ENCODE measurements at places on chromosomes 12 and 14. TPM values are rescaled to one million over a fixed set of nuclear protein-coding genes. Genes with fewer than 3 reads are reported as not detected.

DNA sequence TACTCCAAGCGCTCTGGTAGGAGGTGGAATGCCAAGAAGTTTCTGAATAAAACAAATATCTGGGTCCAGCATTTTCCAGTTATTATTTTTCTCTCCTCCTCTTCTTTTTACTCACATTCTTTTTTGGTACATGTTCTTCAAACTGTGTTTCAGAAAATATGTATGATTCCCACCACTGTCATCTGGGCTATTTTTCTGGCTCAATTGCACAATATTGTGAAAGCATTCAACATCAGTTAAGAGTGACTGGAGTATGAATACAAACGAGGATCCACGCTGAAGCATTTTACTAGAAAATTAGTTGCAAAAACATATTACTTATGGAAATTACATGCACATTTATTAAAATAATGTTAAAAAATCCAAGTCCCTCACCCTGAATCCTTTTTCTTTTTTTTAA, 61.5 kb downstream of the KCNMB4 start:
- DNase-seq = no peak

- peak; percentile 45 for DNase-seq
These were observed 357.3 kb upstream of the MIS18BP1 start for GRCh38 chr14:45610318-45610717.

- DNase-seq = no peak
These were observed 2.1 kb downstream of the TSPAN11 start for GRCh38 chr12:30928356-30929244.

DNA sequence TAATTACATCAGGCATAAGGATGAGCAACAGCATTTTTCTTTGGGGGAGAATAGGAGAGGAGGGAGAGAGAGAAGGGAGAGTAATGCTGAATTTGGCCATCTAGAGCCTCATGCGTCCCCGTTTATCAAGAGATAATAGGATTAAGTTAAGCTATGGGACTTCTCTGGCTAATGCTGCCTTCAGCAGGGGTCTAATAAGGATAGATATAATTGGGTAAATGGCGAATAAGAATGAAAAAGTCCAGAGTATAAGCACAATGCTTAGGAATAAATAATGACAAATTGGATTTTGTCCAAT, 470.0 kb downstream of the EGLN3 start:
- DNase-seq = no peak

Gene TAS2R46
- not detected for total RNA-seq

DNA sequence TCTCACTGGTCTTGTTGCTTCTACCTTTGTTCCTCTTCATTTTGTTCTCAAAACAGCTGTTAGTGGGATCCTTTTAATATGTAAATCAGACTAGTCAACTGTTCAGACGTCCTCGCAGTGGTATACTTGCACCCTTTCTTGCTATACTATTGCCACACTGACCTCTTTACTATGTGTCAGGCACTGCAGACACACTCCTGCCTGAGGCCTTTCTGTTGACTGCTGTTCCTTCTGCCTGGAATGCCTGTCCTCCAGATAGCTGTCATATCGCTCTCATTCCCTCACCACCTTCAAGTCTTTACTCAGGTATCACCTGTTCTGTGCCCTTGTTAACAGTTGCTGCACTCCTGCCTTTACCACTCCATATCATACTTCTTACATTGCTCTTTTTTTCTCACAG, 90.0 kb upstream of the TMEM263 start:
- no peak for DNase-seq

GRCh38 chr12:48764521-48764920, 24.4 kb downstream of the ADCY6 start:
- no peak for DNase-seq

DNA sequence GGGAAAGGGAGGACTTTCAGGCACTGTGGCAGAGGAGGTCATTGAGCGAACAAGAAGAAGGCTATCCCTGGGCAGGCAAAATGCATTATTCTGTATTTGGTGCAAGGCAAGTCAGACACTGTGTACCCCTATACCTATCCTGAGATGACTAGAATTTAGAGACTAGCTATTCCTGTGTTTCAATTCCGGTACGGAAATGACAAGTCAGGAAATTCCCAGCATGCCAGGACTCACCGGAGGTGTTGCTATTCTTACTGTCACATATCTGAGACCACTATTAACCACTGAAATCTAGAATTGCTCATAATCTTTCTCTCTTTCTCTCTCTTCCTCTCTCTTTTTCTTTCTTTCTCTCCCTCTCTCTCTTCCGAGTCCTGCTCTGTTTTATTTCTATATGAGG, 297.1 kb downstream of the PDZRN4 start:
- no peak for DNase-seq

DNA sequence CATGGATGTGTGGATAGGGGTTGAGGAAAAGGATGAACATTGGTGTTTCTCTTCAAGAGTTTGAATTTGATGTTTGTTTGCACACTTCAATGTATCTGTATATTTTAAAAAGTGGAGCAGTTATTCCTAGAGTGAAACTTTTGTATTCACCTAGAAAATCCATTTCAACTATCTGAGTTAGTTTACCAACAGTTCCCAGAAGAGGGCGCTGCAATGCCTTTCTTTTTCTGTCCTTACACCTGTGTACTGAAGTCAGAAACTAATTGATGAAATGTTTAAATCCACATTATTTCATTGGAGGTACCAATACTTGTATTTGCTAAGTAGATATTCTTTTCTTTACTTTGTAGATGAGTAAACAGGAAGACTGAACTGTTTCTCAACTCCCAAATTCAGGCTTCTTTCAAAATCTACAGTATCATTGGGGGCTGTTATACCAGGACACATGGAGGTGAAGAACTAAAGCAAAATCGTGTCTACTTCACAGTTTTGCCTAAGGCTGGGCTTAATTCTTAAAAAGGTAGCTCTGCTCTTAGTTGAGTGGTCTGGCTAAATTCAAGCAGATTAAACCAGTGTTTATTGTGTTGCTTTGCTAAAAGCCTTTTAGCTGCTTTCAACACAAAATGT, 26.6 kb upstream of the KLRB1 start:
- peak; percentile 60 for DNase-seq

DNA sequence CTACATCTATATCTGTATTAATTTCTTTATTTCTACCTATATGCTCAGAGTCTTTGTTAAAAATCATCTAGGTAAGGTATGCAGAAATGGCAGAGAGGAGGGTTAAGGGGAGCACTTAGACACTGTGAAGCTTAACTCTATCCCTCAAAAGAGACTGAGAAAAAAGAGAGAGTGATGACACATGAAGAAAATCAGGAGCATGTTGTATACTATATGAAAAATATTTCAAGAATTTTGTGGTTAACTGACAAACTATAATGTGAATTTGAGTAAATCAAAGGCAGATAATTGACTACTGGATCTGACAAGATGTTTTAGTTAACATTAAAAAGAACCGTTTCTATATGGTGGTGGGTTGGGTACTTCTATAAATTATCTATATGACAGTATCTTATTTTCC, 1814.2 kb upstream of the SEL1L start:
- no peak for DNase-seq

Gene PMEL
- total RNA-seq = 0.53 TPM

Gene MANSC4
- total RNA-seq = not detected

Gene WNT1
- total RNA-seq = not detected

- peak; percentile 30 for DNase-seq
These were observed 25.0 kb downstream of the CFAP54 start for GRCh38 chr12:96514328-96514727.

- no peak for DNase-seq
These were observed 72.2 kb downstream of the TMEM132C start for GRCh38 chr12:128339126-128339520.

GRCh38 chr12:27104546-27104945, 22.2 kb upstream of the C12orf71 start:
- no peak for DNase-seq

GRCh38 chr12:130715998-130716968, at the start of gene RIMBP2:
Gene RIMBP2 (minus strand): TSS chr12:130716299. CDS start chr12:130479013, 237,286 bp downstream.
- DNase-seq = no peak

DNA sequence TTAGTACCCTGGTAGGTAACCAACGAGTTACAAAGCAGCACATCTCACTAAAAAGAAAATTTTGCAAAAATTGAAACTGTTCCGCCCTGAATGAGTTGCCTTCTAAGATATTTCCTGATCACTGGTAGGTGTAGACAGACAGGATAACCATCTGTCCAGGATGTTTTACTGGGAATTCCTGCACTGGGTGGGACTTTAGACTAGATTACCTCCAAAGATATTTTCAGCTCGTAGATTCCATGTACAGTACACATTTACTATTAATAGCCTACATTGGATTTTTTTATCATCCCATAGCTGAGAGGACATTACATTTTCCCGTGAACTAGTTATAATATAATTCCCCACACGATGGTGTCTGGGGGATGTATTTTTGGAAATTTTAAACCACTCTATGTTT, 139.6 kb downstream of the DYRK2 start:
- peak; percentile 82 for DNase-seq

DNA sequence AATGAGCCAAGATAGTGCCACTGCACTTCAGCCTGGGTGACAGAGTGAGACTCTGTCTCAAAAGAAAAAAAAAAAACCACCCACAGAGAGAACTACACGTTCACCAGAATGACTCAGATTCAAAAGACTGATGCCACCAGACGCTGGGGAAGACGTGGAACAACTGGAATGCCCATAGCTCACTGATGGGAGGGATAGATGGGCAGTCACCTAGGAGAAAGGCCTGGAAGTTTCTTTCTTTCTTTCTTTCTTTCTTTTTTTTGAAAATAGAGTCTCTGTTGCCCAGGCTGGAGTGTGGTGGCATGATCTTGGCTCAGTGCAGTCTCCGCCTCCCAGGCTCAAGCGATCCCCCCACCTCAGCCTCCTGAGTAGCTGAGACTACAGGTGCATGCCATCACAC, 10.0 kb upstream of the KLC1 start:
- DNase-seq = peak; percentile 68

GRCh38 chr12:88896958-88897357, 316.7 kb upstream of the KITLG start:
- DNase-seq = no peak

Gene CIDEB
- not detected for total RNA-seq

Gene LRTM2
- total RNA-seq = not detected

Gene SLC25A21
- 1.9 TPM for total RNA-seq

Gene CLEC9A
- not detected for total RNA-seq

DNA sequence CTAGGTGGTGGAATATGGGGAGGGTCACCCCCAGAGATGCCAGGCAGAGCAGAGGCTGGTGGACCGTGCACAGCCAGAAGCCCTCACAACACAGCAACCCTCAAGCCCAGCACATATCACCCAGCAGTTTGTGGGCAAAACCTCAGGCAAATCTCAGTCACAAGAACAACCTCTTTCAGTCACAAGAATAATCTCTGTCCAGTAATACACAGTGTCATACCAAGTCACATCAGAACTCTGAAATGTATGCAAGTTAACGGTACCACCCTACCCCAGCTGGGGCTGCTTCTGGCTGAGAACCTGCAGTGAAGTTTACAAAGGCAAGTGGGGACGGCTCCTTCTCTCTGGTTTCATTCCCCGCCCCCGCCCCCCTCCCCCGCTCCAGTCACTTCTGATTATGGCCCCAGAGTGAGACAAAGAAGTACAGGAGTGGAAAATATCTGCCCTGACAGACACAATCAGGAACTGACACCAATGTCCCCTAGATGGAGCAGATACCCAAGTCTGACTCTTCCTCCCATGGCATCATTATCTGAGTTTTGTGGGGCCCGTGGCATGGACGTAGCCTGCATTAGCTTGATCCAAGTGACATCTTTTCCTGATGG, 480.9 kb upstream of the TMEM132C start:
- peak; percentile 53 for DNase-seq

Gene DHH
- 0.21 TPM for total RNA-seq

- peak; percentile 56 for DNase-seq
These were observed 2.7 kb downstream of the DYRK2 start for GRCh38 chr12:67651132-67651695.

DNA sequence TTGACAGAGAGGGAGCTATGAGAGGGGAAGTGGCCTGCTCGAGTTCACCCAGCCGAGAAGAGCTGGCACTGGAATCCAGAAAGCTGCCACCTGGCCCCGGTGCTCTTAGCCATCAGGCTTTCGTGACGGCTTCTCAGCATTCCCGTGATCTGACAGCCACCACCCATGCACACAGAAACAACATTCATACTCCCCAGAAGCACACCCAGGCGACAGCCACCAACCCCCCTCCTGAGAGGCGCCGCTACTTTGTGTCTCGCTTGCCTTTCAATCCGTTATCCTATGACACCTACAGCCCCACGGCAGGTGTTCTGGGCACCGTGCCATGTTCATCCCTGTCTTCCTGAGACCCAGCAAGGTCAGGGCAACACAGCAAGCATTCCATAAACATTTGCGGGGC, 31.4 kb downstream of the PSMC1 start:
- no peak for DNase-seq

DNA sequence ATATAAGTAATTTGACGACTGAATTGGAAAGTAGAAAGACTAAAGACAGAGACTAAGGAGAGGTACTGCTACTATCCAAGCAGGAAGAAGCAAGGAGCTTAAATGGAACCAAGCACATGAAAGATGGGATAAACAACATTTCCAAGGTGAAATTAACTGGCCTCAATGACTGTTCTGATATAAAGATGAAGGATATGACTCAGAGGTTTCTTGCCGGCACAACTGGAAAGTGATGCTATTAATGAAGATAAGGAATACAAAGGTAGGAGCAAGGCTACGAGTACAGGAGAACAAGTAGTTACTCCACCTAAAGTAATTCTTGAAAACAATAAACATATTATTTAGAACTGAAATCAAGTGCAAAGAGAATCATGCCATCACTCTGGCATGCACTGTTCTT, 6.4 kb downstream of the SNX6 start:
- DNase-seq = no peak

Gene SLC10A1
- not detected for total RNA-seq

GRCh38 chr14:71346685-71347084, 439.4 kb downstream of the PCNX1 start:
- DNase-seq = no peak

GRCh38 chr14:22556021-22556989, 32.7 kb downstream of the DAD1 start:
- peak; percentile 68 for DNase-seq

Gene LRRIQ1
- total RNA-seq = 0.10 TPM

DNA sequence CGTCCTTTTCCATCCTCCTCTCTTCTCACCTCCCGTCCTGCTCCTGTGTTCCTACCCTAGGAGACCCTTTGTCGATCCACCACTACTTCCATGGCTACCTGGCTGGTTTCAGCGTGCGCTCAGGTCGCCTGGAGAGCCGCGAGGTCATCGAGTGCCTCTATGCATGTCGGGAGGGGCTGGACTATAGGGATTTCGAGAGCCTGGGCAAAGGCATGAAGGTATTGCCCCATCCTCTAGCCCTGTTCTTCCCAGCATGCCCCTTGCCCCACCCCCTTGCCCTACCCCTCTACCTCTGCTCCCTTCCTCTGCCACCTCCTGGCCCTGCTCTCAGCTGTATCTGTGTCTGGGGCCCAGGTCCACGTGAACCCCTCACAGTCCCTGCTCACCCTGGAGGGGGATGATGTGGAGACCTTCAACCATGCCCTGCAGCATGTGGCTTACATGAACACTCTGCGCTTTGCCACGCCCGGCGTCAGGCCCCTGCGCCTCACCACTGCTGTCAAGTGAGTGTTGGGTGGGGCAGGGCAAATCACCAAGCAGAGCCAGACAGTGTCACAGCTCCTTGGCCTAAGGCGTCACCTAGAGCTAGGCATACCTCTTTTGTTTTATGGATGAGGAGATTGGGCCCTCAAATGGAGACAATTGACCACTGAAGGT, 12.8 kb downstream of the CLSTN3 start:
- DNase-seq = no peak

- no peak for DNase-seq
These were observed 175.0 kb downstream of the CRADD start for GRCh38 chr12:93852173-93852591.
